ENCODE measurements at places on chromosomes 3 and 15.

DNA sequence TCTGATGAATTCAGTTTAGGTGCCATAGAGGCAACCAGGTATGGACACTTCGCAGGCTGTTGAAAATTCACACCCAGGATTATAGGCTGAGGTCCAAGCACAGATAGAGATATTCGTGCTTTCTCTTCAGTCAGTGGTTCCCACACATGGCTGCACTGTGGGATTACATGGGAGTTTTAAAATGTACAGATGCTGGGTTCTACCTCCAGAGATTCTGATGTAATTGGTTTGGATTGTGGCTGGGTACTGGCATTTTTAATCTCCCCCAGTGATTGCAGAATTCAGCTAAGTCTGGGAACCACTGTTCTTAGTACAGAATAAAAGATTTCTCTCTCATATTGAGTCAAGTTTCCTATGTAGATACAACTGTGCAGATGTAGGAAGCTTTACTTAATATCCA, 91.6 kb downstream of the FOXB1 start:
- DNase-seq: peak; percentile 14

- peak; percentile 47 for DNase-seq
Measured at GRCh38 chr3:124928333-124929202, 6.0 kb downstream of the MUC13 start.

DNA sequence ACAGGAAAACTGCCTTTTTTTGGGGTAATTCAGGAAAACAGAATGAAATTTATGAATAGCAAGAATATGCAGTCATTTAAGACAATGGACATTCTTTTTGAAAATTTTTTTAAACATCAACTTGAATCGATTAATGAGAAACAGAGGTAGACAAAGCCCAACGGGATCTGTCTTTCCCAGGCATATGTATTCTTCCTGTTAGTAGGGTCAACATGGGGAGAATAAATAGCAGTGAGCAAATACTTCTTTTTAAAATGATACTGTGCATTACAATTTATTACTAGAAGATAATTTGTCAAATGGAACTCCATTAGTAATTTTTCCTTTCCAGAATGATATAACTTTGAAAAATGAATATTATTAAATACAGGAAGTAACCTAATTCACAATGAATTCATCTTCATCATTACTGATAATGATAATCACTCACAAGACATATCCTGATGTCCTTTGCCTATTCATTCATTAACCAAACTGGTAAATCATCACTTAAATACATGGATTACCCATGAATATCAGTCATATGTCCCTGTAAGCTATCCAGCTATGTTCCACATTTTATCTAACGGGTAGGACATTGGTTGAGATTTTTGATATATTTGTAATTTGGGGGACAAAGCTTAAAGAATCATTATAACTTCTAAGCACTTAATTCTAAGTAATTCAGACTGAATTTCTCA, 209.2 kb upstream of the CDIN1 start:
- no peak for DNase-seq

- no peak for DNase-seq
Measured at GRCh38 chr3:79822076-79822475, 54.3 kb upstream of the ROBO1 start.

- no peak for DNase-seq
Measured at GRCh38 chr3:187565701-187566100, 104.5 kb downstream of the SST start.

DNA sequence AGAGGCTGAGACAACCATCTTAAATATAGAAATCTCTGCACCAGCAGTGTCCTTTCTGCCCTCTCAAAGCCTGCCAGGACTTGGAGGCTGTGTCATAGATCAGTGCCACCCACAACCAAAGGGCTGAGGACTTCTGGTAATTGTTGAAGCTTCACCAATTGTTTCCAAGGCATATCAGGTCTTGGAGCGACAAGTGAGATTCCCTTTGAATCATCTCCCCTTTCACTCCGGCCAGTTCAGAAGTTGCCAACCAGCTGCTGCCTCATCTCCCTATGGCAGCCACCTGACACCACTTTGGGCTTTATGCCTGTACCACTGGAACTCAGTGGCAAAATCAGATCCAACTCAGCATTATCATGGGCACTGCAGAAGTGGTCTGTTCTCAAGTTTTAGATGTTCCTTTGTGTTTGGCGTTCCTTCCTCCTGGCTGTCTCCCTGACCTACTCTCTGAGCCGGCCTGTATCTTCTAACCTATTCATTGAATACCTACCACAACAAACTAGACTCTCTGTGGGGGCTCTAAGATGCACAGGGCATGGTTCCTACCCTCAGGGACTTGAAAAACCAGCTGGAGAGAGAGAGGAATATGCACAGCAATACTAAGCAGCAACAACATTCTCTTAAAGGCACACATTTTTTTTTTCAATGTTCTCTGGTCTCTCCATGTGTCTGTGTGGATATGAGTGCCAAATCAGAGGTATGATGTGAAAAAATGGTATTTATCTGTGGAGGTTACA, 90.8 kb upstream of the PFN2 start:
- no peak for DNase-seq
